CD14-positive monocyte (primary cell): ENCODE measurements at places on chromosomes 3 and 15.

DNA sequence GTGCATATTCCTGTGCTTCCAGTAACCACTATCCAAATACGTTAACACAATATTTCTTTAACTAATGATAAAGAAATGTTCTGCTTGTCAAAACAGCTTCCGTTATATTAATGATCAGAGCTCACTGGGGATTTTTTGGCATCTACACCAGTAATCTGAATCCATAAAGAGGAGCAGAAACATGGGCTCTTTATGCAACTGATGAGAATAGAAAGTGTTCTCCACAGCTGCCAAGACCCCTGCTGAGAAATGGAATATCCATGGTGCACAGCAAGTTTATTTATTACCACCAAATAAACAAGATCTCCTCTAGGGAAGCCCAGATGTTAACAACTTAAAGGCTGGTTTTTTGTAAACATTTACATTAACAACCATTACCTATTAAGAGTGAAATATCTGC lies 54.5 kb downstream of the ALDH1A2 start:
- no peaks in the 10 kb centered on the region for H3K36me3 ChIP-seq
- H3K4me3 ChIP-seq = no peak overlapping the region
- H3K4me1 ChIP-seq = no peaks in the 10 kb centered on the region
- H3K27ac ChIP-seq = no peak overlapping the region
- peaks cover 3% of the 10 kb centered on the region for H3K27me3 ChIP-seq

- no peak overlapping the region for H3K4me3 ChIP-seq
- no peak for DNase-seq
- H3K27me3 ChIP-seq = no peaks in the 10 kb centered on the region
- no peak overlapping the region for H3K27ac ChIP-seq
- H3K36me3 ChIP-seq = no peaks in the 10 kb centered on the region
These were observed 115.0 kb downstream of the CHST2 start for GRCh38 chr3:143234526-143234925.

DNA sequence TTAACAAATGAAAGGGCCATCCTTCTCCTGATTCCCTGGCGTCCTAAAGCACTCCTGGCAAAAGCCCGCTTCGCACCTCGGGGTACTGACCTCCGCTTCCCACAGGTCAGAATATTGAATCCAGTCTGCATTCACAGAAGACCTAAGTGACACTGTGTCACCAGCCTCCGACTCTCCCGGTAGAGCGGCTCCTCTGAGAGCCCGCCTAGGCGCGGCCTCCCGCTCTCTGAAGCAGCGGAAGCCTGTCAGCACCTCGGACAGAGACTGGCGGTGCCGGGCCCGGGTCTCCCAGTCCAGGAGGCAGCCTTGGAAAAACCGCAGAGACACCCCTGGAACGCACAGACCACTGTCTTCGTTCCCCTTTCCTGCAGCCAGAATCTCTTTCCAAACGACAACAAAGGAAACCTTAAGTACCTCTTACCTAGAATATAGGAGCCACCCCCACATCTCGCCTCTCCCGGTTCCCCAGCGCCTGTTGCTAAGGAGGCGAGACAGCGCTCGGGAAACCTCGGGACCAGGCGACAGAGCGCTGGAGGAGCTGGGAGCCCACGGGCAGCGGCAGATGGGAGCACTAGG lies 1.2 kb downstream of the GABRB3 start:
- H3K36me3 ChIP-seq = no peaks in the 10 kb centered on the region
- H3K27ac ChIP-seq = no peak overlapping the region

GRCh38 chr15:39690881-39691634 lies 91.6 kb downstream of the FSIP1 start:
- H3K4me1 ChIP-seq = no peaks in the 10 kb centered on the region
- DNase-seq = no peak
- no peaks in the 10 kb centered on the region for H3K36me3 ChIP-seq
- H3K4me3 ChIP-seq = no peak overlapping the region
- no peak overlapping the region for H3K27ac ChIP-seq

DNA sequence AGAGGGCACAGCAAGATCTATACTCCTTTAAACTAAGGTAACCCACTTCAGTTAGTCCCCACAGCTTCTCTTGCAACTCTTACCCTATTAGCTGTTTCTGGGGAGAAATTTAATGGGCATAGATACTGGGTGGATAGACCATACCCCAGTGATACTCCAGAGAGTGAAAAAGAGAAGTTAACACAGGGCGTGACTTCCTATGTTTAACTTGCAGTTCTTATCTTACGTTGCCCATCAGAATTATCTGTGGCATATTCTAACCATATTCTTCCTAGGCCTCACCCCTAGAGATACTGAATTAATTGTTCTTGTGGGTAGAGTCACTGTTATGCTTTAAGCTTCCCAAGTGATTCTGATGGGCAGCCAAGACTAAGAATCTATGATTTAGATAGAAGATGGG lies 485.4 kb upstream of the TPRG1 start:
- H3K36me3 ChIP-seq = no peaks in the 10 kb centered on the region
- H3K27me3 ChIP-seq = no peaks in the 10 kb centered on the region
- no peak overlapping the region for H3K4me3 ChIP-seq
- peaks cover 68% of the 10 kb centered on the region for H3K4me1 ChIP-seq

DNA sequence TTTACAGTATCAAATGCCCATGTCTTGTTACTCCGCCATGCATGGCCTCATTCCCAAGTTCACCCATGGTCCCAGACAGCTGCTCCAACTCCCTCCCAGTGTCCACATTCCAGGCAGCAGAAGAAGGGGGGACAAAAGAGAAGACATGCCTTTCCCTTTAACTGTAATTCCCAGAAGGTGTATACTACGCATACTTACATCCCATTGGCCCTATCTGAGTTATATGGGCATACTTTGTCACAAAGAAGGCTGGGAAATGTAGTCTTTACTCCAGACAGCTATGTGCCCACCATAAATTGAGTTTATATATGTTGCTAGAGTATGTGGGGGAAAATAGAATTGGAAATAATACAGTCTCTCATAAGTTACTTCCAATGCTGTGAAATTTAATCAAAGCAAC lies 70.5 kb downstream of the ERC2 start:
- no peak overlapping the region for H3K27ac ChIP-seq
- no peaks in the 10 kb centered on the region for H3K4me1 ChIP-seq
- H3K36me3 ChIP-seq = no peaks in the 10 kb centered on the region
- peaks cover 3% of the 10 kb centered on the region for H3K27me3 ChIP-seq

- H3K27me3 ChIP-seq = no peaks in the 10 kb centered on the region
- H3K27ac ChIP-seq = no peak overlapping the region
- H3K4me3 ChIP-seq = no peak overlapping the region
- no peak for DNase-seq
- no peaks in the 10 kb centered on the region for H3K4me1 ChIP-seq
- H3K36me3 ChIP-seq = no peaks in the 10 kb centered on the region
These were observed 479.0 kb downstream of the RAP2B start for GRCh38 chr3:153640689-153641665.

- no peaks in the 10 kb centered on the region for H3K27me3 ChIP-seq
- no peaks in the 10 kb centered on the region for H3K4me1 ChIP-seq
- H3K4me3 ChIP-seq = no peak overlapping the region
These were observed 32.2 kb upstream of the TM2D3 start for GRCh38 chr15:101684384-101684783.

GRCh38 chr3:58111513-58112184 lies 99.1 kb downstream of the DNASE1L3 start:
- no peaks in the 10 kb centered on the region for H3K27me3 ChIP-seq
- H3K36me3 ChIP-seq = peaks cover 36% of the 10 kb centered on the region
- no peak overlapping the region for H3K27ac ChIP-seq
- no peaks in the 10 kb centered on the region for H3K4me1 ChIP-seq
- H3K4me3 ChIP-seq = no peak overlapping the region

- H3K27me3 ChIP-seq = no peaks in the 10 kb centered on the region
- no peak for DNase-seq
- H3K4me3 ChIP-seq = no peak overlapping the region
- H3K4me1 ChIP-seq = no peaks in the 10 kb centered on the region
- H3K27ac ChIP-seq = no peak overlapping the region
These were observed 33.3 kb downstream of the SETD5 start for GRCh38 chr3:9430733-9431132.

DNA sequence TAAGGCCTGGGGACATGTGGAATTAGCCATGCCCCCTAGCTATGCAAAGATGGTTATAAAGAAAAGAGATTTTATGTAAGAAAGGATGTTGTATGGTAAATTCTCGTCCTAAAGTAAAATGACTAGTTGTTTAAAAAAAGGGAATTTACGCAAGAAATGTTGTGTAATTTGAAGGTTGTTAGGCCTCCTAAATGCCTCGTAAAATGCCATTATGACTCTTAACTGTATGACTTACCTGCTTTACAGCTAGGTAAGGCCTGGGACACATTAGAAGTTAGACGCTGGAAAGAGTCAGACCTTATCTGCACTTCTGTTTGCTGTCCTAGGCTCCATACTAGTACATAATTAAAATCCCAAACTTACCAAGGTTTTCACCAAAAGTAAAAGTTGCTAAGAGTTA lies 17.5 kb upstream of the HHATL start:
- H3K36me3 ChIP-seq = no peaks in the 10 kb centered on the region
- no peaks in the 10 kb centered on the region for H3K27me3 ChIP-seq
- DNase-seq = peak; percentile 53
- H3K4me3 ChIP-seq = no peak overlapping the region
- H3K27ac ChIP-seq = no peak overlapping the region
- H3K4me1 ChIP-seq = peaks cover 35% of the 10 kb centered on the region

DNA sequence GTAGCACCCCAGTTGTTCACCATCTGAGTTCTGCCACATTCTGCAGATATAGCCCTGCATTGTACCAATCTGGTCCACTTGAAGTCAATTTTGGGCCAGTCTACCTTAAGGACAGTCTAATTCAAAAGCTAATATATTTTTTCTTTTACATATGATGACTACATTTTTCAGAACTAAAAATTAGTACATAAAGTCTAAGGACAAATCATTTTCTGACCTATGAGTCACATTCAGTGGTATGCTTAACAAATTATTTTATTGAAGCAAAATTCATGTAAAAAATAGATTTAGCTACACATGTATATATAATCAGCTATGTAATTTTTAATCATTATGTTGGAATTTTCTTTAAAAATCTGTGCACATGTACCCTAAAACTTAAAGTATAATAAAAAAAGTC lies 52.1 kb upstream of the IL12A start:
- H3K4me3 ChIP-seq = no peak overlapping the region
- peaks cover 34% of the 10 kb centered on the region for H3K4me1 ChIP-seq
- H3K27me3 ChIP-seq = no peaks in the 10 kb centered on the region
- H3K36me3 ChIP-seq = no peaks in the 10 kb centered on the region

DNA sequence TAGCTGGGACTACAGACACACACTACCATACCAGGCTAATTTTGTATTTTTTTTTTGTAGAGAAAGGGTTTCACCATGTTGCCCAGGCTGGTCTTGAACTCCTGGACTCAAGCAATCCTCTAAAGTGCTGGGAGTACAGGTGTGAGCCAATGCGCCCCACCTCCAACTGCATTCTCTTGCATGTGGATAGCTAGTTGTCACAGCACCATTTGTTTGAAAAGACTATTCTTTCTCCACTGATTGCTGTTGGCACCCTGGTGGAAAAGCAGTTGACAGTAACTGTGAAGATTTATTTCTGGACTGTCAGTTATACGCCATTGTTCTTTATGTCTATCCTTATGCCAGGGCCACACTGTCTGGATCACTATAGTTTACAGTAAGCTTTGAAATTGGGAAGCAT lies 303.9 kb downstream of the ADAMTS17 start:
- no peak overlapping the region for H3K27ac ChIP-seq
- no peak overlapping the region for H3K4me3 ChIP-seq
- H3K4me1 ChIP-seq = peaks cover 6% of the 10 kb centered on the region
- H3K27me3 ChIP-seq = no peaks in the 10 kb centered on the region

DNA sequence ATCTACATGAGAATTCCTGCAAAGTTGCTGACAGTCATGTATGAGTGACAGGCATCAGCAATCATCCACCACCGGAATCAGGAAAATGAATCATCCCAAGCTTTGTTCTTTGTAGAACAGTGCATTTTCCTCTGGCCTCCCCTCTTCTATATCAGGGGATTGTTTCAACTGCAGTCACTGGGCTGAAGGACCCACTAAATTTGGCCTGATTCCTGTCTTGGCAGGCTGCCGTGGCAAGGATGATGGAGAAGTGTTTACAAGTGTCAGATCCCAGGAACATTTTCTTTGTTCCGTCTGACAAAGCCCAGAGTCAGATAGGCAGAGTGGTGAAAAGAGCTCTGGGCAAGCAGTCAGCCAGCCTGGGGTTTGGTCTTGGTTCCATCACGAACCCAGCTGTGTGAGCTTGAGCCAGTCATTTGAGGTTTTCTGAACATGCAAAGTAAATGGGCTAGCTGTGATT lies 175.1 kb upstream of the TSC22D2 start:
- DNase-seq = no peak
- no peaks in the 10 kb centered on the region for H3K4me1 ChIP-seq
- no peak overlapping the region for H3K4me3 ChIP-seq
- no peaks in the 10 kb centered on the region for H3K27me3 ChIP-seq
- H3K27ac ChIP-seq = no peak overlapping the region

GRCh38 chr15:99486371-99487336 lies 79.1 kb upstream of the MEF2A start:
- H3K27ac ChIP-seq = peak overlapping the region; percentile 68
- H3K4me1 ChIP-seq = peaks cover 31% of the 10 kb centered on the region
- H3K27me3 ChIP-seq = no peaks in the 10 kb centered on the region
- DNase-seq = peak; percentile 64
- H3K4me3 ChIP-seq = peak overlapping the region; percentile 6

DNA sequence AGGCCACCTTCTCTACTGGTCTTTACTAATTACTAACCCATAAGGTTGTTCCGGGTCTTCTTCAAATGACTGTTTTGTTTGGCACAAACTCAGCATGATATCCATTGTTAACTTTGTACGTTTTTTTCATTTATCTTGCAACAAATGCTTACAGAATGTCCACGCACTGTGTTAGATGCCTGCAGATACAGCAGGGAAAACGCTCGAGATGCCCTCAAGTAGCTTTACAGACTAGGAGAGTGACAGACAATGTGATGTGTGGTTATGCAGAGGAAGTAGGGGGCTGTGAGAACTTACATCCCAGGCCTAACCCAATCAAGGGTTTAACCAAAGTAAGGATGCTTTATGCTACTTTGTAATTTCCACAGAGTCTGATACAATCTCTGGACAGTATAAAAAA lies 949 bp upstream of the RFC4 start:
- H3K4me3 ChIP-seq = no peak overlapping the region
- no peak overlapping the region for H3K27ac ChIP-seq
- no peaks in the 10 kb centered on the region for H3K27me3 ChIP-seq

GRCh38 chr3:115706311-115706829 lies 83.1 kb downstream of the GAP43 start:
- H3K36me3 ChIP-seq = no peaks in the 10 kb centered on the region
- no peak overlapping the region for H3K27ac ChIP-seq
- no peaks in the 10 kb centered on the region for H3K27me3 ChIP-seq
- no peak overlapping the region for H3K4me3 ChIP-seq

DNA sequence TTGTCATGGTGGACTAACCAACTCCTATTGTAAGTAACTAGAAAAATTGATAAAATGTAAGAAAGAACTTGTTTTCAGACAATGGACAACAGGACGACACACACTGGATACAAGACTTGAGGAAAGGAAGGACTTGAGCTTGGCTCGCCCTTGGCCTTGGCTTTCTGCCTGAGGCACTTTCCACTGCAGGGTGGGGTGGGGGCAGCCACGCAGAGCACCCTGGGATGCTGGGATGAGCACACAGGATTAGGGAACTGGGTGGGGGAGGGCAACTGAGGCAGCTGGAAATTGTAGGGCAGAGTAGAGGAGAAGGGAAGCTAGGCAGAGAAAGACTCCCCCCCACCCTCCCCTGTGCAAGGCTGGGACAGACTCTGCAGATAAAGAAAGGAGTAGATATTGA lies 25.5 kb upstream of the HHATL start:
- no peaks in the 10 kb centered on the region for H3K36me3 ChIP-seq
- H3K4me1 ChIP-seq = no peaks in the 10 kb centered on the region
- no peak for DNase-seq
- H3K4me3 ChIP-seq = no peak overlapping the region

- H3K27me3 ChIP-seq = no peaks in the 10 kb centered on the region
- DNase-seq = no peak
- no peak overlapping the region for H3K4me3 ChIP-seq
- H3K36me3 ChIP-seq = no peaks in the 10 kb centered on the region
These were observed 50.9 kb downstream of the LSAMP start for GRCh38 chr3:116394365-116394764.
